ENCODE measurements at places on chromosomes 3 and 15. TPM values are rescaled to one million over a fixed set of nuclear protein-coding genes. Genes with fewer than 3 reads are reported as not detected.

Gene SLC28A2
- total RNA-seq, result not detected

Gene HHLA2
- total RNA-seq, result 0.03 TPM

Gene GABRR3
- not detected for total RNA-seq

Gene COL6A5
- not detected for total RNA-seq

Gene FEZF2
- not detected for total RNA-seq

Gene ADPGK
- 74.5 TPM for total RNA-seq

Gene PLSCR2
- total RNA-seq, result not detected

Gene FAM3D
- total RNA-seq, result not detected

Gene CDHR4
- 0.12 TPM for total RNA-seq

Gene RPL15
- 3,030 TPM for total RNA-seq

Gene MITF
- total RNA-seq, result 6.8 TPM

Gene SLC2A2
- not detected for total RNA-seq

Gene CSPG5
- 0.89 TPM for total RNA-seq

Gene REC114
- not detected for total RNA-seq

Gene CLASP2
- 18.1 TPM for total RNA-seq

Gene HGD
- 22.1 TPM for total RNA-seq

Gene HYPK
- total RNA-seq, result 6.3 TPM

Gene C3orf49
- not detected for total RNA-seq

Gene ZNF385D
- total RNA-seq, result not detected

Gene CD276
- 76.9 TPM for total RNA-seq

Gene PPP1R14D
- not detected for total RNA-seq

Gene PLXND1
- 96.7 TPM for total RNA-seq

Gene DAZL
- total RNA-seq, result not detected

Gene PLA2G4D
- not detected for total RNA-seq

Gene ASTE1
- 5.6 TPM for total RNA-seq

Gene HYKK
- total RNA-seq, result 5.8 TPM

Gene APOD
- 1.8 TPM for total RNA-seq

Gene RBP2
- not detected for total RNA-seq

Gene PLIN1
- total RNA-seq, result 0.06 TPM

Gene NR2F2
- 24.5 TPM for total RNA-seq

Gene GOLGA8R
- total RNA-seq, result 0.19 TPM

Gene POPDC2
- total RNA-seq, result 0.37 TPM

Gene TRH
- total RNA-seq, result not detected

Gene NEK11
- 4.2 TPM for total RNA-seq

Gene VGLL3
- total RNA-seq, result 10.7 TPM

Gene WNT7A
- total RNA-seq, result 0.06 TPM

Gene COL8A1
- total RNA-seq, result not detected

Gene ADAMTS7
- 8.5 TPM for total RNA-seq

Gene NPAP1
- total RNA-seq, result not detected

Gene NUP210
- 42.8 TPM for total RNA-seq

Gene CCDC9B
- total RNA-seq, result 19.9 TPM

Gene IL20RB
- 0.99 TPM for total RNA-seq

Gene RBSN
- total RNA-seq, result 9.4 TPM

Gene CFAP91
- 0.24 TPM for total RNA-seq

Gene HIGD2B
- not detected for total RNA-seq

Gene CACNA2D3
- total RNA-seq, result 0.15 TPM

Gene CISH
- 0.63 TPM for total RNA-seq
